Stimulated activated effector memory CD8-positive, alpha-beta T cell treated with anti-CD3 and anti-CD28 coated beads, Interleukin-12 subunit alpha, Interleukin-12 subunit beta, amount 100 ng/mL, for 72 hours (primary cell): ENCODE measurements at places on chromosomes 4 and X.

- no peak for DNase-seq
Measured at GRCh38 chr4:158722291-158722916, 792 bp downstream of the PPID start.

DNA sequence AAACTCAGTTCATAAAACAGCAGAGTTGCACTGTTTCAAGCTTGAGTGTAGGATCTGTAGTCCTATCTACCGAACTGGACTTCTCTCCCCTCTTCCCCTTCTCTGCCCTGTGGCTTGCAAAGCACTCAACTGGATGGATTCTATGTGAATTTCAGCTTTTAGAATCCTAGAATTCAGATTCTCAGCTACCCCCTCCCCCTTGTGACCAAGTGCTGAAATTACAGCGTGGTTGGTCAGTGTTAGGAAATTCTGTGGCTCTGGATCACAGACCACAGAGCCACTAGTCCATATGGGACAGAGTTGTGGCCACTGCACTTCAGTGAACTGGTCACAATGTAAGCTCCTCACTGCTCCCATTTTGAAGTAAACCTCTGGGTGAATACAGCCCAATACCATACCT, 64.6 kb upstream of the TRPC5 start:
- DNase-seq: no peak

DNA sequence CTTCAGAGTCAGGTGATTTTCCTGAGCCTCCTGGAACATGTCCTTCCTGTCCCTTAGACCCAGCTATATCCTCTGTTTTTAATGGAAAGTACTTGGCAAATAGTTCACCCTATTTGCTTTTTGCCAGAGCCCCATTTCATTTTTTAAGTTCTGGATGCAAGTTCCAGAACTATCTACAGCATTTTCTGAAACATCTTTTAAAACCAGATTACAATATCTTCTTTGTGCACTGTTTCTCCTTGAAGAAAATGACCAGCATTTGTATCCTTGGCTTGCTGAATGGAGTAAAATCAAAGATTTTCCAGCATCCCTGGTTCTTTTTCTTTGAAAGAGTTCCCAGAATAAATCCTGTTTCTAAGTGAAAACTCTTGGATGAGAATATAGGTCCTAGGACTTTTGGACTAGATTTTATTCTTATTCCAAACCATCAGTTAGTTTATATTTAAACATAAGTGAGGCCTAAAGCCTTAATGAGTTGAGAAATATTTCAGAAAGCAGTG, 224.3 kb downstream of the ANK2 start:
- DNase-seq: no peak

- no peak for DNase-seq
Measured at GRCh38 chr4:153148791-153149190, 55.5 kb upstream of the TRIM2 start.

GRCh38 chrX:104435249-104435648, 130.8 kb upstream of the IL1RAPL2 start:
- no peak for DNase-seq

DNA sequence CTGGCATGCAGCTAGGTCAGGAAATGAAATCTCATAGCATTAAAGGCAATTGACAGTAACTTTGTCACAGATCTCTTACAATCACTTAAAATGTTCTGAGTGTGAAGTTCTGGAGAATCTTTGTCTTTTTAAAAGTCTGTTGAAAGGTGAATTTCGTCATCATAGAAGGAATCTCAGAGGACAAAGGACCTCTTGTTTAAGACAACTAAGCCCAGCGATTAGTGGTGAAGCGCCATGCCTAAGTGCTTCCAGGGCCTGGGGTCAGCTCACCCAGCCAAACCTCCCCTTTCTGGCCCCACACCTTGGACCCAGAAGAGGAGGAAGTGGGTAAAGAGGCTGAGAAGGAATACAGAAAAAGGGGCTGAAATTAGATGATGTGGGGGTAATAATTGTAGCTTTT, 8.5 kb downstream of the FRMD7 start:
- no peak for DNase-seq

GRCh38 chr4:172980219-172980618, 188.4 kb upstream of the GALNT7 start:
- no peak for DNase-seq
